ENCODE measurements at places on chromosomes 6 and 20. TPM values are rescaled to one million over a fixed set of nuclear protein-coding genes. Genes with fewer than 3 reads are reported as not detected.

UBD gene
- total RNA-seq: 0.41 TPM

WFDC10B gene
- not detected for total RNA-seq

GRCh38 chr6:17877196-17877894 lies 110.1 kb downstream of the KIF13A start:
- no peak for DNase-seq

TRIM15 gene
- total RNA-seq: not detected

ALDH8A1 gene
- 1.4 TPM for total RNA-seq

Data from uterus (tissue), 4 donors.